Left forelimb (tissue), 1 donor: ENCODE measurements at places on chromosomes 3 and 15.

GRCh38 chr3:4776980-4777581, 202.2 kb upstream of the BHLHE40 start:
- DNase-seq = no peak

DNA sequence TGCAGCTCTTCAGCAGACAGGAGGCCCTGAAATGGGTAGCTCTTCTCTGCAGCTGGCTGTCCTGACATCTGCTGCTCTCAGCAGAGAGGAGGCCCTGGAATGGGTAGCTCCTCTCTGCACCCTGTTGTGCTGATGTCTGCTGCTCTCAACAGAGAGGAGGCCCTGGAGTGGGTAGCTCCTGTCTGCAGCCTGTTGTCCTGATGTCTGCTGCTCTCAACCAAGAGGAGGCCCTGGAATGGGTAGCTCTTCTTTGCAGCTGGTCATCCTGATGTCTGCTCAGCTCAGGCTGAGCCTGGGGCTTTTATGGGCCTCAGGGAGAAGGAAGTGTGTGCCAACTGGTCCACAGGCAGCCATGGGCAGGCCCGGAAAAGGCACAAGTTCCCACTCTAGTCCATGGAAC, 66.6 kb downstream of the PIK3CB start:
- DNase-seq = no peak

DNA sequence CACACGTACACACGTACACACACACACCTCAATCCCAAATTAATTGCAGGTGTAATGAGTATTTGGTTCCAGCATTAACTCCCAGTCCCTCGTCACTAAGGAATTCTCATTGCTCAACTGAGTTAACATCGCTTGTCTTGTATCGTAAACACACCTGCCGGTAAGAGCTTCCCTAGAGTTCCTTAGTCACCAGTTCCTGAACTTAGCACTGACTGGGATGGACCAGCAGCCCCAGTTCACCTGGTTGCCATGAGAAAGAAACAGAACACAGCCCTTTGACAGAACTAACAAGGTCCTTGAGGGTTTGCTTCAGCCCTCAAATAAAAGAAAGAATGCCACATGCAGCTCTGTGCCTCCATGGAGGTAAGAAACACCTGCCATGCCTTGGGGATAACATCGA, 66.3 kb upstream of the SLCO3A1 start:
- no peak for DNase-seq

DNA sequence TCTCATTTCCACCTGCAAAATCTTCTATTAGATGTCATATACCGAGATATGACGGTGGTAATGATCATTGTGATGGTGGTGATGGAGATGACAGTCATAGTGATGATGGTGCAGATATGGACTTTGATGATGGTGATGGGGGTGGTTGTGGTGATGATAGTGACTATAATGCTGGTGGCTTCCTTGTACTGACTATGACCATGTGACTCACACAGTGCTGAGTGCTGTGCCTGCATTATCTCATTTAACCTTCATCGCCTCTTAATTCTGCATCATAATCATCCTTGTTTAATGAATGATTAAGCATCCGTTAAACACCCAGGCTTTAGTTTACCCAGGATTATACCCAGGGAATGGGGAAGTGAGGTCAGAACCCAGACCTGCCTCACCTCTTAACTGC, 331.7 kb downstream of the FEZF2 start:
- no peak for DNase-seq

DNA sequence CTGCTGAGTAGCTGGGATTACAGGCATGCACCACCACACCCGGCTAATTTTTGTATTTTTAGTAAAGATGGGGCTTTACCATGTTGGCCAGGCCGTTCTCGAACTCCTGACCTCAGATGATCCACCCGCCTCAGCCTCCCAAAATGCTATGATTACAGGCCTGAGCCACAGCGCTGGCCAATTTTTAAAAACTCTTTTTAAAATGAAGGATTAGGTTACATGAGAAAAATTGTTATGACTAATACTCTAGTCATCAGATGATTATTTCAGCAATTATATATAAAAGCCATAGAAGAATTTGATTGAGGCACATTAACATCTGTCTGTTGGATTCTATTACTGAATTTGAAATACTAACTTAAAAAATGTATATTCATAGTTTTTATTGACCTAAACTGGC, 134.1 kb upstream of the MNS1 start:
- no peak for DNase-seq

- DNase-seq = no peak
These were observed 81.2 kb downstream of the SRGAP3 start for GRCh38 chr3:9168241-9168741.

GRCh38 chr15:100908466-100908865, 10.7 kb upstream of the LRRK1 start:
- DNase-seq = no peak

- DNase-seq = no peak
These were observed 469.6 kb upstream of the DPPA4 start for GRCh38 chr3:109806929-109807328.
